Stimulated activated CD8-positive, alpha-beta memory T cell treated with anti-CD3 and anti-CD28 coated beads, Interleukin-7, amount 100 ng/mL, for 1 hour (primary cell): ENCODE measurements at places on chromosomes 1 and 21.

GRCh38 chr21:36384885-36385232, 333 bp upstream of the CHAF1B start:
- no peak for DNase-seq

DNA sequence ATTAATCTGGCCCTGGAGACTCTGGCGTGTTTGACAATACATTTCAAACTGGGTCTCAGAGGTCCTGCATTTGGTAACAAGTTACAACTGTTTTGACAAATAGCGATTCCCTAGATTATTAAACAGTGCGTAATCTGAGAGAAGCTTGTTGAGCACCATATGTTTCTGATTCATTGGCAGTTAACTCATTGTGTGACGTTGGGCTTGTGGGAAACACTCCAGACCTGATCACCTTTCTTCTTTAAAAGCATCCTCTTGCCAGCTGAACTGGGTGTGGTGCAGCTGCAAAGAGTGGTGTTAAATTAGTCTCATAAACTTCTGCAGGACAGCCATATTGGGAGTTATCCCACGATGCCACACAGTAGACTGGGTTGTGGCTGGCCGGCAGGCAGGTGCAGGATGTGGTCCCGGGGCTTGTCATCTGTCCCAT, 82.7 kb downstream of the CDC7 start:
- DNase-seq = no peak

GRCh38 chr1:206114692-206115640, 2.2 kb downstream of the AVPR1B start:
- DNase-seq = no peak

GRCh38 chr1:66860529-66860928, 59.5 kb upstream of the INSL5 start:
- no peak for DNase-seq

DNA sequence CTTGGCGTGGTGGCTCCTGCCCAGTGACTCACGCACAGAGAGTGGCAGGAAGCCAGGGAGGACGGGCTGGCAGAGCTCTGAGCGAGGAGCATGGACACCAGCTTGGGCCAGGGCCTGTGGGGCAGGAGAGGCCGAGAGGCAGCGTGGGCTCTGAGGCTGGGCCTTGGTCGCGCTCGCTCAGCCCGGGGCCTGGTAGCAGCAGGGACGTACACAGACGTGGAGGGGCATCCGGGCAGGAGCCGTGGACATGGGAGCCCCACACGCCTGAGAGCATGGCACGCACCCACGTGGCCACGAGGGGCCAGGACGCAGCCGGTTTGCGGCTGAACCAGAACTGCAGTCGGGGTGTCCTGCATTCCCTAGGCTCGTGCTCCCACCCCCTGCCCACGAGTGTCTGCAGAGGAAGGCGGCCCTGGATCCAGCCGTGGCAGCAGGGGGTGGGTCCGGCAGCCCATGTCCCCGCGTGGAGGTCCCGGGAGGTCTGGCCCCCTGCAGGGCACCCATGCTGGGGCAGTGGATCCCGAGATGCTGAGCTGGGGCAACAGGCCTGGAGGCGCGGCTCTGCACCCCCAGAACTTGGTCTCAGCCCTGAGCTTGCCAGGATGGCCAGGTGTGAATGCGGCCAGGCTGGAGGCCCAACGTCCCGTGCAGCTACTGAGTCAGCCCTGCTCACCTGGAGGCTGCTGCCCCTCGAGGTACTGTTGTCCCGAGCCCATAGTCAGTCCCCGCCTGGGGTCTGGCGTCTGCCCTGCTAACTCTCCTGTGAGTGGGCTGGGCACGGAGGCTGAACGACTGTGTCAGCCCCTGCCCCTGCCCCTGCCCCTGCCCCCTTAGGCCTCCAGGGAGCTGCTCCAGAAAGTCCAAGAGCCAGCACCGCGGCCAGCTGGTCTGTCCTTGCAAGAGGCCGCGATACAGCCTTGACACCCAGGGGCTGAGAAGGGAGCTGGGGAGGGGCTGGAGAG, 61.6 kb downstream of the SLX9 start:
- DNase-seq = no peak

- no peak for DNase-seq
Measured at GRCh38 chr1:212301580-212301979, 16.4 kb downstream of the PPP2R5A start.

DNA sequence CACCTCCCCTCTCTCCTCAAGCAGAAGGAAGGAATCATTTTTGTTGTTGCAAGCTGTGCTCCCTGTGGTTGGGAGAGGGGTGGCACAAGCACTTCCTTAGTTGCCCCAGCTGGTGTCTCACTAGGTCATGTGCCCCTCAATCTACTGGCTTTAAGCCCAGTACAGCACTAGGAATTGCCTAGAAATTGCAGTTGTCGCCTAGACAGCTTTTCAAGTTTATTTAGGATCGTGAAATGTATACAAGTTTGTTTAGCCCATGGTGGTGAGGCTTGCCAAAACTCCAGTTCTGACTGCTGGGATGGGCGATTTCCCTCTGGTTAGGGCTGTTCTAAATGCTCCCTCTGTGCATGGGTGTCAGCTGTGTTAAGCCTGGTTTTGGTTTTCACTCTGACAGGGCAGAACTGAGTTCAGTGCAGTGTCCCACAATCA, 126.8 kb upstream of the ZNF644 start:
- no peak for DNase-seq

DNA sequence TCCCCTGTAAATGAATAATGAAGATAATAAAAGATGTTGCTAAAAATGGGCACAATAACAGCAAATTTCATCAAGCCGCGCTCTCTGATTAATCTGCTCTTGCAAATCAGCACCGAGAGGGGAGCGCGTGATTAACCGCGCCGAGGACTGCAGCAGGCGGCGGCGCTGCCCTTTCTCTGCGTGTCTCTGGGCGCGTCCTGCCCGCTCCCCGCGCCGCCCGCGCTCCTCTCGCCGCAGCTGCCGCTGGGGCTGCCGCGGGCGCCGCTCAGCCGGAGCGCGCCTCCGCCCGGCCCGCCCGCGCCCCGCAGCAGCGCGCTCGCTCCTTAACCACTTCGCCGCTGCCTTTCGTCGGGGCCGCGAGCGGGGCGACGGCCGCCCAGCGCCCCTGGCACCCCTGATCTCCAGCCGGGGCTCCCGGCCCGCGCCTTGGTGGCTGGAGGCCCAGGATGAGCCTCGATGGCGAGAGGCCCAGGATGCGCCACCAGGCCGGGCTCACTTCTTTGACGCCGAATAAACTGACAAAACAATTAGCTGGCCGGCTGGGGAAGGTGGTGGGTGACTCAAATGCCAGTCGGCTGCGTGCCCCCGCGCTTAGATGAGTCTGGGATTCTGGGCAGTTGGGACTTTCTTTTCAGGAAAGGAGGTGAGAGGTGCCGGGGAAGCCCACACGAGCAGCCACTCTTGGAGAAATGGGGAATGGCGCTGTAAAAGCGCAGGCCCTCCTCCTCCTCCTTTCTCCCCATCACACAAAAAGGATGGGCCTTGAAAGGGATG, 221.4 kb upstream of the PKN2 start:
- no peak for DNase-seq

DNA sequence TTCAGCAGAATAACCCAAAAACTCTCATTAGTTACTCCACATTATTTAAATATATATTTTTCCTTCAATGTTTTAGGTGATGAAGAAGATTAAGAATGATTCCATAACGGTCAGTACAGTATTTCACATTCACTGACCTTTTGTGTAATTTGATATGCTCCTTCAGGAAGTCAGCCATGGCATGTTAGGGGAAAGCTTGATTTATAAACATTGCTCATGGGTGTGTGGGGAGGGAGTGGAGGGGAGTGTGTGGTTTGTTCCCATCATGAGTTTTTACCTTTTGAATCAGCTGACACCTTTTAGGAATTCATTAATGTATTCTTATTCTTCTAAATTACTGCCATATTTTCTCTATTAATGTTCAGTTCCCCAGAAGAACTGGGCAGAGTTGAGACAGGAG, 240.2 kb downstream of the ATG4C start:
- no peak for DNase-seq

DNA sequence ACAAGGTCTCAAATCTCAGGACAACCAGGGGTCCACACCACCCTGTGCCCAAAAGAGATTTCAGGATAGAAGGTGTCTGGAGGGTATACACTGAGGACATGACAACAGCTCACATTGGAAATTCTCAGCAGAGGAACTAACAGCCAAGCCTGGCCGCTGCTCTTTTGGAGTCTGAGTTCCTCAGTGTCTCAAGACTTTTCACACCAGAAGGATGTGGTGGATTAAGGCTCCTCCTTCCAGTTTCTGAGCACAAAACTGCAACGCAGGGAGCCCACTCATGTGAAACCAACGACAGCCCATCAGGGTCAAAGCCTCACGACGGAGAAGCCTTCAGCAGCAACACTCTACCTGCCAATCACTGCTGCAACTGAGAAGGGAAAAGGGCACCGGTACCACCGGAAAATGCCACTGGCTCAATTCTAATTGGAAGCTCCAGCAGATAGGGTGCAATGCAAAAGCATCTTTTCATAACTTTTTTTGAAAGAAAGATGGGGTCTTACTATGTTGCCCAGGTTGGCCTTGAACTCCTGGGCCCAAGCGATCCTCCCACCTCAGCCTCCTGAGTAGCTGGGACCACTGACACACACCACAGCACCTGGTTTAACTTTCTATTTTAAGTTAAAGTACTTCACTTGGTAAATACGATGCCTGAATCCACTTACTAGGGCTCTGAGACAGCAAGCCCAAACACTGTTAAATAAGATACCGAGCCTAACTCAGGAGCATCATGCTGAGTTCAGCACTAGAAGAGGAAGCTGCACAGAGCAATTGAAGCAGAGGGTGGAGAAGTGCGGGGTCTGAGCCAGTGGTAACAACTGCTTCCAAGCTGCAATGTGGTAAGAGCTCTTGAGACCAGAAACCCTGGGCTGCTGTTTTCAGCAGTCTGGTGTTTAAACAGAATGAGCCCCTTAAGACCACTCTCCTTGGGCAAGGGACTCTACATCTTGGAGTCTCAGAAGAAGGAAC, 7.8 kb downstream of the CAPZB start:
- DNase-seq = no peak

DNA sequence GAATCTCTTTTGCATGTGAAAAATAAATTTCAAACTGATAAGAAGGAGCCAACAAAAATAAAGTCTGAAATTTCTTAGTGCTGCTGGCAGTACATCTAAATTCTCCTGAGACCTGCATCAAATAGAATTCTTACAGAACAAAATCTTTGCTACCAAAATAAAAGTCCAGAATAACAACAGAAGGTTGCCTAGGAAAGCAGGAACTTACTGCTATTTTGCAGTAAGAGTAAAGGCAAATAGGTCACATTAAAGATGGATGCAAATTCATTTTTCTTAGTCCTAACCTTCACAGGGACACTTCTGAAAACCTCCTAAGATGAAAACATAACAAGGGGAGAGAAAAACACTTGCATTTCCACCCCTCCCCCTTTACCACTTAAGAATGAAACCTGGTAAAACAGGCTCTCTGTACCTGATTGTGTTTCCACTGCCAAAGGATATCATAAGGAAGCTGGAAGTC, 59.0 kb downstream of the RUSC1 start:
- no peak for DNase-seq

GRCh38 chr1:212133319-212133718, 97.8 kb downstream of the DTL start:
- no peak for DNase-seq

GRCh38 chr1:244952940-244953339, 88.6 kb upstream of the HNRNPU start:
- DNase-seq = no peak

DNA sequence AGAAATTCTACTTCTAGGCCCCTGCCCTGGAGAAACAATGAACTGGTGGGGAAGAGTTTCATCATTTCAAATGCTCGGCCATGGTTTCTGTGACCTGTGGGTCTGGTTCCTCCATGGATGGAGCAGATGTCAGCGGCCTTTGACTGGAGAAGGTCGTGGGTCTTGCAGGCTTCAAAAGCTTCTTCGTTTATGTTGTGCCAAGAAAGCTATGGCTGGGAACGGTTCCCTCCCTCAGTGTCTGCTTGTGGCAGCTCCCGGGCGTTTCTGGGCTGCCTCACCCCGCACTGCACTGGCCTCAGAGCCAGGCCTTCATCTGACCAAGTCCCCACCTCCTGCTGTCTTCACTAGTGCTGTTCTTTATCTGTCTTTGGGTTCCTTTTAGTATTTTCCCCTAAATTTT, 46.4 kb upstream of the POFUT2 start:
- no peak for DNase-seq

DNA sequence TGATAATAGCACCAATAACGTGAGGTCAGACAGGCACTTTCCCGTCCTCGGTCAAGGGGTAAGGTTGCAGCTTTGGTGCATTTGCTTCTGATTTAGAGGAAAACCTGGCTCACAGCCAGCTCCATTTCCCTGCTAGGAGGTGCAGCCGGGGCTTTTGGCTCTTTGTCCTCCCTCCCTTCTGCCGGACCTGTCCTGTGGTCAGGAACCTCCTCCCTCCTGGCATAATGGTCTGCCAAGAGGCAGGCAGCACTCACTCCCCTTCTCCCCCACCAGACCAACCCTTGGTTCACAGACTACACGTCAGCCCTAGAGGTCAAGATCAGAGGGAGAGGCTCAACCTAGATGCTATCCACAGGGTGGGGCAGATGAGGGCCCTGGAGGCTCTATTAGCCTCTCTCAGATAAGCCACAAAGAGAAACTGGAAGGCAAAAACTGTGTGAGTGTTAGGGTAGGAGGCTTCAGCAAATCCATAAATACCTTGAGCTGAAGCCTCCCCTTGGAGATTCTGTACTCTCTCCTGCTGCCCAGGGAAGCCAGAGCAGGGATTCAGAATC, 64.8 kb downstream of the PLXNA2 start:
- DNase-seq = no peak

GRCh38 chr1:37391211-37392011, 83.0 kb upstream of the ZC3H12A start:
- DNase-seq = no peak
